ENCODE measurements at places on chromosomes 11 and 22.

DNA sequence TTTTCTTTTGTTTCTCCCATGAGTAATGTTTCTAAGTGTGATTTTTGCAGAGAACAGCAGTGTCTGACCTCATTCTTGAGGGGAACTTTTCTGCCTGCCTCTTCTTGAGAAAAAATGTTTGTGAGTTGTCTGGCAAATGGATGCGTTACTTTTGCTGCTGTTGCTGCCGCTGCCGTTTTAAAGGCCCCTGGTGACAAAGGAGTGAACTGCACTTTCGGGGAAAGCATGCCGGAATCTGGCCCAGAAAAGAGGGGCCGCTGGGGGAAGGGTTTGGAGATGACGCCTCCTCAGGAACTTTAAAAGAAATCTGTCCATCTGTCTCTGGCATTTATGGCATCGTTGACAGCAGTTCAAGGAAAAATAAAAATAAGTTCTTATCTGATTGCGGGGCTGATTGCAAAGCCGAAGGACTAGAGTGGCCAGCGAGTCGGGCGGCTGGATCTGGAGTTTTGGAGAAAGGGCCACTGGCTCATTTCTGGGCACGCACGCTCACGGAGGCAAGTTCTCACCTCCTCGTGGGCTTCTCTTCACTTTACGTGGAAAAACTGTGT lies 16.5 kb downstream of the ZBTB16 start:
- peak; percentile 27 for DNase-seq

- DNase-seq: no peak
Measured at GRCh38 chr11:47907499-47907898, 59.3 kb upstream of the NUP160 start.

DNA sequence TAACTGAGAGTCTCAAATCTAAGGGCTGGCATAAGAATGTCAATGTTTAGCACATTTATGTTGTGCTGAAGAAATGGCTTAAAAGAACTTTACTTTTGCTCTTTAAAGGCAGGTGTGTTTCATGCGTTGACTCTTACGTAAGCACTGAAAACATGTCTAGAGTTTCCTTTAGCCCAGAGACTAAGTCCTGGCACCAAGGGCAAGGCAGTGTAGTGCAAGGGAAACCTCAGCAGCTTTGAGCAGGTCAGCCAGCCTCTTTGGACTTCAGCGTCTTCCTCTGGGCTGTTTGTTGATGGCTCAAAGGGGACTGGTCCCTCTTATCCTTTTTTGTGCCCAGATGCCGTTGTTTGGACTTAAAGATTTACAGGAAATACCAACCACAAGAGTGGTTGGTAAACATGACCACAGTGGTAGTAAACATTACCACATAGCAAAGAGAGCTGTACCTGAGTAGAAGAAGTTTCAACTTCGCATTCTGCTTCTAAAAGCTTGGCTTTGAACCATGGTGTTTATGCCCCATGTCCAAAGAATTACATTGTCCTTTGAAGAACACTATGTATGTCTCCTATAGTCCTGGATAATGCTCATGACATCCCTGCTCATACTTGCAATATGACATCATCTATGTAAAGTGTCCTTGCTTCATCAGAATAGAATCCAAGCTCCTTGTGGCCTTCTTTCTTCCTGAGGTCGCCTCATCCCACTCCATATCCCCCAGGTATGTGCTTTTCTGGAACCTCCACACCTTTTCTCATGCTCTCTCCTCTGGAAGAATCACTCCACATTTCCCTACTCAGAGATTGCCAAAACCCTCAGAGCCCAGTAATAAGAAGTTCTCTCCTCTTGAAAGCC lies 23.5 kb downstream of the TENM4 start:
- DNase-seq: no peak

GRCh38 chr22:19337137-19337536 lies 45.6 kb upstream of the CLTCL1 start:
- DNase-seq: no peak

DNA sequence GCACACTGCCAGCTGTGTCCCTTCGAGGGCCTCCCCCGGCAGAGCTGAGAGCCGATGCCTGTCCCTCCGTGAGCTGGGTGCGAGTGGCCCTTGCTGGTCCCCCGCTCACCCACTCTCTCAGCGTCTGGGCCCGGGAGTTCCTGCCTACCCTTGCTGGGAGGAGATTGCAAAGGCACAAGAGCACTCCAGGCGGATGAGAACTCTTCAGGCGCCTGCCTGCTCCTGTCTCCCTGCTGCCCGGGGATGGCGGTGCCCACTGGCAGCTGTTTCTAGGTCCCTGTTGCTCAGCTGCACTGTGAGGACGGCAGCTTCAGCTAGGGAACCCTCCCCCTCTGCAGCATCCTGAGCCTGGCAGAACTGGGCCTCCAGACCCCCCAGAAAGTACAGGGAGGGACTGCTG lies 61.1 kb downstream of the FLRT1 start:
- DNase-seq: no peak

GRCh38 chr11:115920841-115921480 lies 416.7 kb upstream of the CADM1 start:
- DNase-seq: no peak

DNA sequence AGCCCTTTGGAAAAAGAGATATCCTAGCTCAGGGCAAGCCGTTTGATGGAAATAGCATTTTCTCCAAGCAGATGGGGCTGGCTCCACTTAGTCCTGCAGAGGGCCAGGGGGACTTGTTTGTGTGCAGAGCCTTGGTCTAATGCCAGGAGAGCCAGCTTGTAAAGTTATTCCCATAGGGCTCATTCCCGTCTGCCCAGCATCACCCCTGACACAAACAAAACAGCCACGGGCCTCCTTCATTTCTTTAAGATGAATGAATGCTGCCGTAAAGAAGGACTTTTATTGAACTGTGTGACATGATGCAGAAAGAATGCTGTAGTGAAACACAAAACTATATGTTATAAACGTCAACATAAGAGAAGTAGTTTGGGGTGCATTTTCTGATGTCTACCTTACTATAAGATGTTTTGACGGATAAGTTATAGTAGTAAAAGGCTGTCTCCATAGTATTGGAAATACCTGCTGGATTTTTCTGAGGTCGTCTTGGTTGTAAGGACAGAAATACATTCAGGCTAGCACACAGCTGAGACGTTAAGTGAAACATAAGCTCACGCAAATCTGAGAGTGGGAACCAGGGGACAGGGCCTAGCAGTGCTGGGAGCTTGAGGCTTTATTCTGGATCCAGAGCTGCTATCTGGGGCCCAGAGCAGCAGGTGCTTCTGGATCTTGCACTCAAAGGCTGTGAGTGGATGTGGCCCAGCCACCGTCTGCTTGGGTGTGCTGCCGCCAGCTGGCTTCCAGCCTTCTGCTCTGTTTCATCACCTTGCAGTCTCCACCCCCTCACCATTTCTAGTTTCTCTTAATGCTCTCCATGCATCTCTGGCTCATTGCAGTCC lies 53.3 kb downstream of the NCAM1 start:
- peak; percentile 53 for DNase-seq

- no peak for DNase-seq
Measured at GRCh38 chr11:77250881-77251640, 50.4 kb downstream of the GDPD4 start.

DNA sequence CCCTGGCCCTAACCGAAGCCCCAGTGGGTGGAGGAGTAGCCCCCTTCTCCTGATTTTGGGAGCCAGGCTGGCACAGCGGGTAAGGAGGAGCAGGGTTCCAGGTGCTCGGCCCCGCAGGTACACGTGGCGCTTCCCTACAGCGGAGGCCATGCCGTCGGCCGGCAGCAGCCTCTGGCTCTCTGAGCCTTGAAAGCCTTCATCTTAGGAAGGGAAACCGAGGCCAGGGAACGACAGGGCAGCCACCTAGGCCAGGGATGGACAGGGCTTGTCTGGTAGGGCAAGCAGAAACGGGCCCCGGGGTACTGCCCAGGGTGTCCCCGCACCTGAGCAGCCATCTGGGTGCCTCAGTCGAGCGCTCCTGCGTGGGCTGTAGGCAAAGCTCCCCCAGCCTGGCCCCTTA lies 28.7 kb downstream of the MOB2 start:
- no peak for DNase-seq

DNA sequence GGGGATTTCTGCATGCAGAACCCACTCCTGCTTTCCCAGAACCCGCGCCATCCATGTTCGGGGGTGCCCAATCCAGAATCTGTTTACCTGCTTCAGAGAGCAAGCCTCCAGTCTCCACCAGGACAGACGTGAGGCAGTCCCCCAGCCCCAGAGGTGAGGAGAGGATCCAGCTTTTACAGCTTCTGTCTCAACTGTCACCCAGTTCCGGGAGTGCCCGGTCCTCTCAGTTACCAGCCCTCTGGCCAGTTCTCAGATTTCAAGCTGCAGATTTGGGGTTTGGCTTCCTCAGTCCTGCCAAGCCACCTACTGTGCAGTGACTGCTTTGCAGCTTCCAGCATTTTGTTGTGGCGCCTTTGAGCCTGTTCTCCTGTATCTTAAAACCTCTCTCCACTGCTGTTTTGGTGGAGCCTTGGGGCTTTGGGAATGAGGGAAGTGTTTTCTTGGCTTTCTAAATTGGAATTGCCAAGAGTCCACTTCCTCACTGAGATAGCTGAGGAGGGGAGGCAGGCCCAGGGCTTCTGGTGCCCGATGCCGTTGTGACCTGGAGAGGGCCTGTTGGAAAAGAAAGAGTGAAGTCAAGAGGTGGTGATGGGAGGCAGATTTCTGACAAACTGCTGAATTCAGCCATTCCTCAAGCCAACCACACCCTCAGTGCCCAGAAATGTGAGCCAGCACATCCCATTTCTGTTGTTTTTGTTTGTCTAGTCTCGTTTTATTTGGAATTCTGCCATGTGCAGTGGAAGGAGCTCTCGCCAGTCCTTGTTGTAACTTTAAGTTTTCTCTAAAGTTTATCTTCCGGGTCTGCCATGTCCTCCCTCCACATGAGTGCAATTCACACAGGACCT lies 513.4 kb downstream of the TBC1D22A start:
- DNase-seq: no peak

- no peak for DNase-seq
Measured at GRCh38 chr11:15095736-15096228, 18.9 kb upstream of the INSC start.

GRCh38 chr11:72228844-72229231 lies 4.3 kb downstream of the INPPL1 start:
- no peak for DNase-seq

- peak; percentile 75 for DNase-seq
Measured at GRCh38 chr11:118607401-118608359, at the start of gene PHLDB1. Gene PHLDB1 (plus strand): TSS chr11:118607615. CDS start chr11:118613837, 6,222 bp downstream.

- DNase-seq: no peak
Measured at GRCh38 chr11:110828086-110828485, 115.8 kb upstream of the ARHGAP20 start.

GRCh38 chr11:85913513-85913912 lies 58.3 kb downstream of the CCDC83 start:
- DNase-seq: no peak

GRCh38 chr11:128497061-128497775 lies 90.1 kb downstream of the ETS1 start:
- no peak for DNase-seq

- no peak for DNase-seq
Measured at GRCh38 chr11:23455321-23455891, 595.1 kb upstream of the CCDC179 start.

- peak; percentile 97 for DNase-seq
Measured at GRCh38 chr11:116173941-116174911, 598.6 kb downstream of the BUD13 start.

GRCh38 chr11:83306200-83307080 lies 20.3 kb upstream of the CCDC90B start:
- DNase-seq: no peak

Measured in WERI-Rb-1 (cell line).